Stimulated activated CD8-positive, alpha-beta memory T cell treated with anti-CD3 and anti-CD28 coated beads, Interleukin-4, amount 100 ng/mL, for 4 hours (primary cell): ENCODE measurements at places on chromosomes 3 and 15.

DNA sequence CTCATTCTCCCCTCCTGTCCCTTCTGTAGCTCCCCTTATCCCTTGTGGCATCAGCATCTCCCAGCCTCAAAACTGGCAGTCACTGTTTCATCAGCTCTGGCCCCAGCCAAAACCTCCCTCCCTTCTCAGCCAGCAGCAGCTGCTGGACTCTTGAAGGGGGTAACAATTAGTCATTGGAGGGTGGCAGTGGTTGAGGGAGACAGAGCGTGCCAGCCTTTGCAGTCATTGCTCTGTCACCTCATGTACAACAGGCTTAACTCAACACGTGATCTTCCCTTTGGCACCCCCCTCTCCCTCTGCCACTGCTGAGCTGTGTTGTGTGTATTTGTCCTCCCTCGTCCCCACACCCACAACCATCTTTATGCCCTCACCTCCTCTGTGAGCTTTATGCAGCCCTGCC, 28.2 kb downstream of the RBP2 start:
- no peak for DNase-seq

GRCh38 chr15:72866182-72866581, 82.6 kb upstream of the ADPGK start:
- no peak for DNase-seq

DNA sequence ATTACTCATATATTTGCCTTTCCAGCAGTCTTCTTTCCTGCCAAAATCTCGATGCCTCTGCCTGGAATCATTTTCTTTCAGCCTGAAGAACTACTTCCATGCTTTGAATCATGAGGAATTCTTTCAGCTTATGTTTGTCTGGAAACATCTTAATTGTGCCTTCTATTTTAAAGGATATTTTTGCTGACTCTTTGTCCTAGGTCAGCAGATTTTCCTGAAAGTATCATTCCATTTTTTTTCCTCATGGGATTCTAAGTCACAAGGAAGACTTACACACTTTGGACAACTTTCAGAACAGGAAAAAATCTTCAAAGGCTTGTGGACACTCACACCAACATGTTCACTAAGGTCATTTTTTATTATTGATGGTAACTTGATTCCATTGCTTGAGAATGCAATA, 10.1 kb downstream of the PRR23E start:
- DNase-seq: no peak

- DNase-seq: no peak
Observed at GRCh38 chr3:32842987-32843386, 25.2 kb downstream of the TRIM71 start.

- DNase-seq: no peak
Observed at GRCh38 chr15:85691350-85692240, 103.1 kb downstream of the KLHL25 start.

DNA sequence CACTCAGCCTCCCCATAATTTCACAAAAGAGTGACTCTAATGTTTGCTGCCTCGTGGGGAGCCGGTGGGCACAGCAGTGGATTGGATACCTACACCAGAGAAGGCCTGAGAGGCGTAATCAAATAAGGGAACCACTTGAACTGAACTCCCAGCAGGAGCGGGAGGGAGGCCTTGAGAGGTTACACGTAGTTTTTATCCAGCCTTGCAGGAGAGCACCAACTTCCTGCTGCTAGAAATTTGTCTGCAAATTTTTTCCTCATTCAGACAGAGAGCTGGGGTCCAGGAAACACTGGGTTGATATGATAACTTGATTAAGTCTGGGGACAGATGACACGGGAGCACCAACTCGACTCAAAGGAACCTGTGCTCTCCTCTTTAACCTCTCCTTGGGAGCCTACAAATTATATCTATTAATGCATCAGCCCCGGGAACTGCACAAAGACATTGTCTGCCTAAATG, 69.8 kb downstream of the HES1 start:
- no peak for DNase-seq

DNA sequence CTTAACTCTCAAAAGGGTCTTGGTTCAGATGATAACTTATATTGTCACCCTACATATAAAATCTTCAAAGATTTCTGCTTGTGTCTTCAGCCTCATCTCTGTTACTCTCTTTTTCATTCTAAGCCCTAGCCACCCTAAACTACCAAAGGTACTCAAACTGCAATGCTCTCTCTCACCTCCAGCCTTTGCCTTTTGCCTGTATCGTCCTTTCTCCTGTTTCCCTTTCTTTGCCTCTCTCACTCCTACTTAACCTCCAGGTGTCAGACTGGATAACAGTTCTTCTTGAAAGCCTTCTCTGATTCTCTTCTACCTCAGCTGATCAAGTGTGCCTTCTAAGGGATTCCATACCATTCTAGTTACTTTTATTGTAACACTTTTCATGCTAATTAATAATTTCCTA, 149.8 kb downstream of the SERPINI1 start:
- no peak for DNase-seq

DNA sequence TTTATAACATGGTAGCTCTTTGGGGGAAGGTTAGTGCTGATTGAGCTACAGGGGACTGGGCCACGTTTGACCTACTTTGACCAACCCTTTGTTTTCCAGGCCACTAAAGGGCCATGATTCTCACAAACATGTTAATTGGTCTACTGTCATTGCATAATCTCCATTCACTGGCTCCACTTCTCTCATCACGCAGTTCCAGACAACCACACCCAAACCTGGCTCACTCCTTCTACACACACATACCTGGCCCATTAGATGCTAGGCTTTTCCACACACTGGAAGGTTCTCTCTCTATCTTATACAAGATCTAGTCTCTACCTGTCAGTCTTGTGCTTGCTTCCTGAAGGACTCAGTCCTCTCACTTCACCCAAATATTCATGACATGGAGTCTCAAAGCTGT, 15.9 kb downstream of the TGM5 start:
- DNase-seq: no peak

GRCh38 chr15:37059086-37059485, 41.3 kb downstream of the MEIS2 start:
- DNase-seq: no peak

- no peak for DNase-seq
Observed at GRCh38 chr3:72162649-72163184, 377.8 kb upstream of the PROK2 start.

DNA sequence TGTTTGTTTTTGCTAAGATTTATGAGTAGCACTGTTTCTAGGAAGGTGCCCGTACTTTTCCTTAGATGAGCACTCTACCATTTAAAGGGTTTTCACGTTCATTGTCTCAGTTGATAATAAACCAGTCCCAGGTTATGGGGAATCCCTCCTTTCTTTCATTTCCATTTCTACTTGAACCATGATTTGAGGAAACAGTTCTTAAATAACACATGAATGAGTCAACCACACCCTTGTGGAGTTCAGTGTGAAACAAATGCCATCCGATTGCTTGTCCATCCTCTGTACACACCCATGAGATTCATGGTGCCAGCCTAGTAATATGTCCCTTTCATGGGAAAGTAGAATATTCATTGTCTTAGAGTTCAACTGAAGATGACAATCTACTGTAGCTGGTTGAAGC, 23.1 kb downstream of the CMTM8 start:
- no peak for DNase-seq

DNA sequence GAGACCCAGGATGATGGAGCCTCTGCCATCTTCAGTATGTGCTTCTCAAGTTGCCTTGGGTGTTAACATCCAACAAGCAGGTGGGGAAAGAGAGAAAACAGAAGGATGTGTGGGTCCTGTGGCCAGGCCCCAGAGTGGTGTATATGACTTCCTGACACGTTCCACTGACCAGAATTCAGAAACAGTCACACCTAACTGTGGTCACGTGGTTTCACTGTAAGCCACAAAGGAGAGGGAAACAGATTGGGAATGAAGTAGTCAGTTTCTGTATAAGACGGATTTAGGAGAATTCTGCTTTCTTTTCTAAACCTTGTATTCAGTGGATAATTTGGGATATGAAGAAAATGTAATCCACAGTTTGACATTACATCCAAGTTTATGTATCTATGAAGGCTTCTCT, 454.1 kb upstream of the IL12A start:
- no peak for DNase-seq

GRCh38 chr3:59308684-59309083, 258.9 kb upstream of the CFAP20DC start:
- DNase-seq: no peak

- DNase-seq: no peak
Observed at GRCh38 chr3:121835465-121835801, 424 bp downstream of the EAF2 start.
